ENCODE measurements at places on chromosomes 11 and 22.

DNA sequence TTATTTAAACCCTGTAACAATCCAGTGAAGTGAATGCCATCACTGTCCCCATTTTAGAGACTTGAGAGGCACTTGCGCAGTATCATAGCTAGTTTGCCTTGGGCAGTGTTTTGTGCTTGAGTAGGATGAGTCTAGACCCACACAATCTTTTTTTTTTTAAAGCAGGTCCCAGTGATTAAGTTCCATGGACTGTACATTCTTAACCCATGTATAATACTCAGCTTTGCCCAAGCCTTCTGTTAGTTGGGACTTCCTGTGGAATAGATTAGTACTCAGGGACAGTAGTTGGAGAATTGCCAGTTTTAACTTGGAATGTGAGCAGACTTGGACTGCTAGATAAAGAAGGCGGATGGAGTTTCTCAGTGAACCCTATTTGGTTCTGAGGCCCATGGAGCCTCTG, 108.6 kb upstream of the RASSF10 start:
- DNase-seq: no peak

- DNase-seq: no peak
Observed at GRCh38 chr22:45877651-45878050, 99.3 kb downstream of the WNT7B start.

- DNase-seq: no peak
Observed at GRCh38 chr11:17548444-17548843, 1.4 kb downstream of the OTOG start.

GRCh38 chr22:32354360-32355351, 3.0 kb upstream of the RFPL3 start:
- no peak for DNase-seq

DNA sequence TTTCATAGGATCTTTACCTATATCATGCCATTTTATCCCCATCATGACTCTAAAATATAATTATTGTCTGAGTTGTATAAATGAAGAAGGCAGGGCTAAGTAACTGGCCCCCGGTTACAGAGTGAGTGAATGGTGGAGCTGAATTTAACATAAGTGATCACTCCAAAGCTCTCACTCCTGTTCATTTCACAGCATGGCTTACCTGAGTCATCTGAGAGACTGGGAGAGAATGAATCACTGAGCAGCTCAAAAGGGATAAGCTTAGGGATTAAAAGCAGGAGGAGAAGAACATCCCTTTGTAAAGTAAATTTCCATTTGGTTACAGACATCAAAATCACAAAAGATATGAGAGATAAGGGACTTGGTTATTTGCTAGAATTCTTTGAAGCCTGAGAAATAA, 294.0 kb upstream of the CTSC start:
- DNase-seq: no peak

GRCh38 chr22:37496651-37497050, 10.5 kb upstream of the MFNG start:
- no peak for DNase-seq

- DNase-seq: no peak
Observed at GRCh38 chr11:12284316-12285050, 92.9 kb upstream of the PARVA start.

GRCh38 chr11:27807596-27807995, 107.3 kb upstream of the BDNF start:
- no peak for DNase-seq

GRCh38 chr11:10667521-10667885, 26.1 kb downstream of the IRAG1 start:
- DNase-seq: no peak

GRCh38 chr22:21077884-21078508, 32.2 kb downstream of the LRRC74B start:
- no peak for DNase-seq

GRCh38 chr22:41687901-41688364, 734 bp downstream of the SNU13 start:
- no peak for DNase-seq

GRCh38 chr11:86370922-86371594, 3.6 kb upstream of the CCDC81 start:
- no peak for DNase-seq

DNA sequence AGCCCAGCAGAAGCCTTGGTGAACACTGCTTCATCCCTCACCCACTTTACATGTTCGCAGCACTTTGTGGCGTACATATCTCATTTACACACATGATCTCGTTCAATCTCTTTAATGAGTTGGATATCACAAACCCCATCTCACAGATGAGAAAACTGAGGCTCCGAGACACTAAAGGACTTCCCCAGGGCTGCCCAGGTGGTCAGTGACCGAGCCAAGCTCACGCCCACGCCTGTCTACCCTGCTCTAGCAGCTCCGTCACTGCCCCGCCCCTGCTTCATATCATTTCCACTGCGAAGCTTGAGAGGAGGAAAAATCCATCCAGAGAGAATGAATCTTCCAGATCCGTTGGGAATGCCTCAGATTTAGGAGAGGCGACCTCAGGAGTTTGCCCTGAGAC, 11.8 kb upstream of the DSCAML1 start:
- DNase-seq: no peak

GRCh38 chr22:44520465-44521094, 22.5 kb upstream of the RTL6 start:
- no peak for DNase-seq

DNA sequence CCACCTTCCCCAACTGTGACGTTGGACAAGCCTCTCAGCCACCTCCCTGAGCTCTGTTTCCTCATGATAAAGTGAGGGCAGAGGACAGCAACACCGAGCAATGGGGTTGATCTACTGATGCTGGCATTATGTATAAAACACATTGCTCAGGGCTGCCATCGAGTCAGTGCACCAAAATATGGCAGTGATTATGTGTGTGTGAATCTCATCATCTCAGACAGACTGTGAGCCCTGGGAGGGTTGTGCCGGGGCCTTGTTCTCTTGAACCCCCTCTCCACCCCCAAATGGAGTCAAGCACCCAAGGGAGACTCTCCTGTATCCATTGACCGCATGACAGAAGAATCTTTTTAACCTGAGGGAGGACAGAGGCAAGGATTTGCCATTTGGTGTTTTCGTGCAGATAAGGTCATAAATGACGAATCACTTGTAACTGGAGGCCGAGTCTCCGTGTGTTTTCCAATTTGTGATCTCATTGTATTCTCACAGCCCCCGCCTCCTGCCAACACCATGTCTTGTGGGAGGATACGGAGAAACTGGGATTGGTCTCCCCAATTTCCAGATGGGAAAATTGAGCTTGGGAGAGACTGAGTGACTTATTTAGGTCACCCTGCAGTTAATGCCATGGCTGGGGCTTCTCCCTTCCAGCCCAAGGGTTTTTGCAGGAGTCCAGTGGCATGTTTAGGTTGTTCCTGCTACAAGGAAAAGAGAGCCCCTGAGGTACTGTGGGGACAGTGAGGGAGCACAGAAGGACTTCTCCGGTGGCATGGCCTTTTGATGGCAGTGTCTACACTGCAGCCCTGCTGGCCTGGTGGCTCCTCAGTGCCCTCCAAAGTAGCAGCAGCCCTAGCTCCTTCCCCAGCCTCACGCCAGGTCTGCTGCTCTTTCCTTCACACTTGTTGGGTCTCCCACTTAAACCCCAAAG, 52.4 kb downstream of the CHRDL2 start:
- DNase-seq: no peak

GRCh38 chr22:37629928-37630327, 9.5 kb upstream of the SH3BP1 start:
- no peak for DNase-seq

DNA sequence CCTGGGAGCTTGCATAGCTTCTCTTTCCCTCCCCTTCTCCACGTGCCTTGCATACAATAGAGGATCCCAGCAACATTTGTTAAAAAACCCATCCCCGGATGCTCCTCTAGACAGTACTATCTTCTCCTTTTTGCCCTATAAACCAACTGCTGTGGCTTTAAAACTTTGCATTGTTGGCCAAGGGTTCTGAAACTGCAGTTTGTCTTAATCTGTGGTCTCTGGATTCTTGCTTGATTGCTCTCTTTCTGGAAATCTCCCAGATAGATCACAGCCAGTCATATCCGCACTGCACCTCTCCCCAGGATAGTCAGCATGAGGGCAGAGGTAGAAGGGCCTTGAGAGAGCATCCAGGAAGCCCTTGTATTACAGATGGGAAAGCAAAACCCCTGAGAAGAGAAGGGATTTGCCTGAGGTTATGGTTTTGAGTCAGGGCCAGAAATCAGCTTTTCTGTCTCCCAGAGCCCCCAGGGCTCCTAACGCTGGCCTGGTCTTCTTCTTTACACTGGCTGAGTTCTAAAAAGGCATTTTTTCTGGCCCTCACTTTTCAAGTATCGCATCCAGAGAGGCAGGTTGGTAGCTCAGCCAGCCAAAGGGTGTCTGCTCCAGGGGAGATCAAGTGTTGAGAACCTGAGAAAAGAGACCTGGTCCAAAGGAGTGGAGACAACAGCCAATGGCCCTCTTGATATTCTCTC, 70.6 kb downstream of the ADM start:
- no peak for DNase-seq

DNA sequence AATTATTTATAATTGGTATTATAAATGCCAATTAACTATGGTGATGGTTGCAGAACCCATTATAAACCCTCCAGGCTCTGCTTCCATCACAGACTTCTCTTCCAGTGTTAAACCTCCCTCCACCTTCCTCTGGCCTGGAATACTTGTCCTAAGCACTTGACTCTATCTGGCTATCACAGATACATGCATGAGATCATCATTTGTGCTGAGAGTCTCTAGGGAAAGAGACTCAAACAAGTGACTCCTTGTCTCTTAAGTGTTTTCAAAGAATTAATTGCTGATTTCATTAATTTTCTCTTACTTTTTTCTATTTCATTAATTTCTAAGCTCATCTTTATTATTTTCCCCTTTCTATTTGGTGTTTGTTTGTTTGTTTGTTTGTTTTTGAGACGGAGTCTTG, 29.1 kb downstream of the RTL6 start:
- DNase-seq: no peak

DNA sequence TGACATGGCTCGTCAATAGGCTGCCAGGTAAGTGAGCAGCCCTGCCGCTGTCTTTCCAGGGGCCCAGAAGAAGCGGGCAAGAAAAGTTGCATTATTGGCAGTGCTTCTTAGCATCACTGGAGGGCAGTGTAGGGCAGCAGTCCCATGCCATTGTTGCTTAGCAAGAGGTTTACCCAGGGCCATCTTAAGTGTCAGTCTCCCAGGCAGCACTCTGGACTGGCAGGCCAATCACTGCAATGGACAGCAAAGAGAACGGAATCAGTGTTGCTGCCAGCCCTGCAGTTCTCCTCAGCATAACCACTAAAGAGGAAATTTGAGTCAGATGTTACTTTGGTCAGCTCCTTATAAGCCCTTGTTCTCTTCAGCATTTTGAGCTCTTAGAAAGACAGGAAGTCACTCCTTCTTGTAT, 13.4 kb upstream of the GRK2 start:
- no peak for DNase-seq

GRCh38 chr22:19719050-19719482, 4.3 kb upstream of the GP1BB start:
- DNase-seq: no peak

GRCh38 chr11:33310720-33311500, 53.7 kb downstream of the HIPK3 start:
- no peak for DNase-seq

- DNase-seq: no peak
Observed at GRCh38 chr11:100769617-100770016, 82.5 kb downstream of the ARHGAP42 start.

GRCh38 chr22:49329636-49330035, 498.0 kb downstream of the BRD1 start:
- no peak for DNase-seq

Data from NCI-H2081 (cell line).